ENCODE measurements at places on chromosomes 12 and 14. TPM values are rescaled to one million over a fixed set of nuclear protein-coding genes. Genes with fewer than 3 reads are reported as not detected.

TEAD4 gene
- 1.6 TPM for total RNA-seq

DNA sequence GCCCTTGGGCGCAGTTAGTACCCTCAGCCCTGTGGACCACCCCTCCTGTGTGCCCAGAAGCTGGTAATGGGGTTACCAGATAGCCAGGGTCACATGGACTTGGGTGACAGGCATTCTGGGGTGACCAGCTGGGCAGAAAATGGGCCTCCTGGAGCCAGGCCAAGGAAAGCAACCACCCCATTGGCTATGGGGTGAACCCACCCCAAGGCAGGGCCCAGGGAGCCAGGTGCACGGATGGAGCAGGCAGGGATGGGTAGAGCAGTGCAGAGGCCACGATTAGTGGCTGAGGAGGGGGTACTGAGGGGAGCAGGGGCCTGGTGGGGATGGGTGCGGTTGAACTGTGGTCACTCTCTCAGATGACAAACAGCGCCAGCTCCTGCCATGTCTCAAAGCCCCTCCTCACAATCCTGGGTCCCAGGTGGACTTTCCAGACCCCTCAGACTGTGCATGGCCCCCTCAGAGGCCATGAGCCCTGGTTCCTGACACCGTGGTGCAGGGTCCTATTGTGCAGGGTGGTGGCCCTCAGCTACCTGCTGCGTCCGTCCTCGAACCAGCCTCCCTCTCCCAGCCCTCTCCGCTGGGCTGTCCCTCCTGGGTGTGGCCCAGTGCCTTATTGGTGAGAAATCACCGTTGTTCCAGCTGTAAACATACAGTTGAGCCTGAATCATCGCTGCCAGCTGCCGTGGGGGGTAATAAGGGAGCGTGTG lies 23.4 kb upstream of the BEGAIN start:
- DNase-seq, result no peak

DNA sequence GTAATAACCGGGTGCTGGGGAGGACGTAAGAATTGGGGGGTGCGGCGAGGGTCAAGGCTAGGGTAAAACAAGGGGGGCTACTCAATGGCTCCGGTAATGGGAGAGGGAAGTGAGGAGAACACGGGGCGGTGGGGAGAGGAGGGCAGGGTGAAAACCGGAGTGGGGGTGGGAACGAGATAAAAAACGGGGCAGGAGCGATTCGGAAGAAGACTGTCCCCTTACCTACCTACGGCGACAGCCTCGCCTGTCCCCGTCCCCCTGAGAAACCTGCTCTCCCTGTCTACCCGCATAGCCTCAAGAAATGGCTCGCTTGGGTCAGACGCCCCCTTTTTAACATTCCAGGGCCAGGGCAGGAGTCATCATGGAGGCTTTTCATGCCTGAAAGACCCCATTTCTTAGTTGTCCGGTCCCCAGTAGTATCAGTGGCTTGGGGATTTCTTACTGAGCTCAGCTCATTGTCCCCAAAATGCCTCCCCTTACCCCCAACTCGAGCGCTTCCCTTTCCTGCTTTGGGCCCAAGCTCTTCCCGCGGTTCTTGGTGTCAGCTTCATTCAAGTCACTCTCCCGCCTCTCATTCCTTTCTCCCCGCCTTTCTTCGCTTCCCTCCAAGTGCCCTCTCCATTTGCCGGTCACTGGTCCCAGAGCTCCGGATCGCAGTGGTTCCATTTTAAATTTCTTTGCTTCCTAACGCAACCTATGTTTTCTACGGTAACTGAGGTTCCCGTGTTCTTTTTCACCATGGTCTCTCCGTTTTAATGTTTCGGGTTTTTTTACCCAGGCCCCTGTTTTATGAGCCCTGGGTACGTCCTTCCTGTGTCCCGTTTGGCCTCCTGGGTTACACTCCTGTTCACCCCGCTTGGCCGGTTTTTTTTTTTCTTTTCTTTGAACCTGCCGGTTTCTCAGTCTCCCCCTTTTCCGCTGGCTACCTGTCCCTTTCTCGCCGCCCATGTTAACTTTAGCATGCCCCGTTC lies 1.2 kb upstream of the WSB2 start:
- peak; percentile 43 for DNase-seq

DNA sequence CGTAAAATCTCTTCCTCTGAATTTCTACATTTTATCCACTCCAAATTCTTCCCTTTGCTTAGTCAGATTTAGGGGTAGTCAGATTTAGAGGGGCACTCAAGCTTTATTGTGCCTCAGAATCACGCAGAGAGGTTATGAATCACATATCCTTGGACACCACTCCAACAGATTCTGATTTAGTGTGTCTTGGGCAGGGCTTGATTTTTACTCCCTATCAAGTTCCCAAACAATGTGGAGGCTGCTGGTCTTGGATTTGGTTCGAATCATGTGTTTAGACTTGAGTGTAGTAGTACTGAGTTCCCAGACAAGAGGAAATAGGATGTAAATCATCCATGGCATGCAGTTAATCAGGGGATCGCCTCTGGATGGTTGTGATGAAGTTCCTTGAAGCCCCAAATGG lies 298.1 kb upstream of the CLEC14A start:
- no peak for DNase-seq

GRCh38 chr12:94832780-94833681 lies 170.5 kb downstream of the NDUFA12 start:
- DNase-seq, result no peak

SLC25A47 gene
- total RNA-seq, result not detected

DNA sequence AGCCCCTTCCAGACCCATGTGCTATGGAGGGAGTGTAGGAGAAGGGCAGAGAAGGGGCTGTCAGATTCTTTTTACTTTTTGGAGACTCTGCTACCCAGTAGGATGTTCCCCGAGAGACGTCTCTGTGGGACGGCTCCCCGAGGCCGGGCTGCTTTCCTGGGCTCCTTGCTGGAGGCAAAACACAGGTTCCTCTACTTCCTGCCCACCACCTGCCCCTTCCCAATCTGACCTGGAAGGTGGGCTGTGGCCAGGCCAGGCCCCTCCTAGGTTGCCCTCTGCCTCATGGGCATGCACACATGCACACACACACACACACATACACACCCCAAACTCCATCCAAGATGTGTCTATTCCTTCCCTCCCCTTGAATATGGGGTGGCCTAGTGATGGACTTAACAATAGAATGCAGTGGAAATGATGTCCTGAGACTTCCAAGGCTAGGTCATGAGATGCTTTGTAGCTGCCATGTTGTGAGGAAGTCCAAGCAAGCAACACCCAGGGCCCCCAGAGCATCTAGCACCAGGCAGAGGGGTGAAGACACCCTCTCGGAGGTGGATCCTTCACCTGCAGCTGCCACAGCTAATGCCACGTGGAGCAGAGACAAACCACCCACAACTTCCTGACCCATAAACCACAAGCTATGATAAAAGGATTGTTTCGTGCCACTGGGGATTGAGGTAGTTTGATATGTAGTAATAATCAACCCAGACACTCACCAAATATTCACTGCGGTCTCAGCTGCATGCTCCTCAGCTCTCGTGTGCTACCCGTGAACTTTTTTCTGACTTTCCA lies 1.6 kb upstream of the ASB2 start:
- peak; percentile 91 for DNase-seq

DNA sequence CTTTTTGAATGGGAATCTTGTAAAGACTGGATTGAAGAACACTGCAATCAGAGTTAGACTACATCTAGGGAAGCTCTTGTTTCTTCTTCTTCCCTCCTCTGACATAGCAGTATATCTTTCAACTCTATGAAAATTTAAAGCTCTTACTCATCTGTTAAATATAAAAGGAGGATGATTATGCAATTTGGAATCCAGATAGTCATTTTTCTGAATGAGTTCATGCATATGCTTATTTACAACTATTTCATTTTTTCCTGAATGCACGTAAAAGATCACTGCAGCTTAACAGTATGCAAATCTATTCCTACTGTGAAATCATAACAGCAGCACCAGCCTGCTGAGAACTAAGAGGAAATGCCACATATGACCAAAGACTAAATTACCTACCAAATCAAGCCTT lies 133.5 kb upstream of the TMCC3 start:
- no peak for DNase-seq

TAMALIN gene
- total RNA-seq, result 1.8 TPM

DNA sequence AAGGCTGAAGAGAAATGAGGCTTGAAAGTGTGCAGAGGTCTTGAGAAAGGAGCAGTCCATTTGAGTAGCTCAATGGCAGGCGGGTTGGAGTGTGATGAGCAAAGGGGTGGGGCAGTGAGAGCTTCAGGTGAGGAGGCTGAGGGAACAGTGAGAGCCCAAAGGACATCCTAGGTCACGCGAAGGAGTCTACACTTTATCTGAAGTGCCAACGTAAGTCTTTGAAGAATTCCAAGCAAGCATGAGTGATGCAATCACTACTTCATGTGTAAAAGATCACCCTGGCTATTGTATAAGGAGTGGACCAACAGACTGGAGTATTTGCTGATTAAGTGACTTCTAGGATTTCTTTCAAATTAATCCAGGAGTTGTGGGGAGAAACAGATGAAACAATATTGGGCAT lies 159.9 kb upstream of the HIF1A start:
- no peak for DNase-seq

HOXC10 gene
- total RNA-seq, result not detected

DNA sequence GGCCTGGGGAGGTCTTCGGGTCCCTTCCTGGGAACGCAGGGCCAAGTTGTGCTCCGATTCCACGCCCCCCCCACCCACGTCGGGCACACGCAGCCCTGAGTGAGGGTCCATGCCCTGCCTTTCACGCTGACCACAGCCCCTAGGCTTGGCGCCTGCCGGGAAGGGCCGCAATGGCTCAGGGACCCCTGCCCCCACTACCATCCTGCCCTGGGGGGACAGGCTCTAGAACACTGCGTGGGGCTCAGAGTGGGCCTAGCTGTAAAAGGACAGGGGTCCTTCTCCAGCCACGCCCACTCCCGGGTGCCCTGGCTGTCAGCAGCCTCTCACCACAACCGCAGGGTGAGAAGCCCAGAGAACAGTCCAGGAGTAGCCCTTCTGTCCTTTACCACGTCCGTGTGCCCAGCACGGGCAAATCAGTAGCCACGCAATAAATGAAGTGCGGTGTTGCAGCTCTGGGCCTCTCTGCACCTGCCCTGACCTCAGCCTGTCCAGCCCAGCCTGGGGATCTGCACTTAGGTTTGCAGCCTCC lies 9.4 kb upstream of the GPR68 start:
- peak; percentile 56 for DNase-seq

TMEM132C gene
- not detected for total RNA-seq

CLIP1 gene
- total RNA-seq, result 75.7 TPM

GRCh38 chr12:115398311-115398781 lies 714.4 kb upstream of the TBX3 start:
- no peak for DNase-seq

TEX52 gene
- 0.67 TPM for total RNA-seq

ADCY4 gene
- total RNA-seq, result 3.4 TPM

GRCh38 chr14:101350691-101351090 lies 210.6 kb upstream of the DIO3 start:
- DNase-seq, result peak; percentile 23

DNAI7 gene
- total RNA-seq, result not detected

- no peak for DNase-seq
Measured at GRCh38 chr12:118827047-118827446, 154.3 kb upstream of the SRRM4 start.

GRCh38 chr14:38960946-38961531 lies 142.0 kb downstream of the SEC23A start:
- no peak for DNase-seq

DNA sequence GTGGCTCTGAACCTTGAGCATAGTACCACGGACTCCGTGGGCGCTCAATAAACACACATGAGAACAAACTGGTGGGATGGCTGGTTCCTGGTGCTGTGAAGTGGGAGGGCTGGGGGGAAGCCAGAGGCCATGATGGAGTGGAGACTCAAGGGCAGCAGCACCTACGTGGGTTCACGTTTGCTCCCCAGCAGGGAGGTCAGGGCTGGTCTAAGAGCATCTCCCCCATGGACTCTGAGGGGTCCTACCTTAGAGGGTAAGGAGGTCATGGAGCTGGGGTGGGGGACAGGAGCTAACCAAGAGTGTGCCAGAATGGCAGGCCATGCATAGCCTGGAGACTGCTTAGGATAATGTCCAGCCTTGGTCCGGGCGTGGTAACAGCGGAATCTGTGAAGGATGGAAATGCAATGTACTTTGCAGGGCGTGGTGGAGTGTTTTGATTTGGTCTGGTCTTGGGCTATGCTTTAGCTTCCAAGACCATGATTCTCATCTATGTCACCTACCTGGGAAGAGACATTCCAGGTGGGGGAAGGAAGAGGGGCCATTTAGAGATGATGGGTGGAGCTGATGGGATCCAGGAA lies 103.0 kb downstream of the PRMT8 start:
- no peak for DNase-seq

GRCh38 chr12:122182887-122183587 lies at the start of gene LRRC43:
Gene LRRC43, plus strand, starts transcription at chr12:122183123. Its CDS starts 22 bp downstream, at chr12:122183145.
- peak; percentile 51 for DNase-seq

GRCh38 chr12:122949405-122949804 lies 16.9 kb downstream of the ABCB9 start:
- DNase-seq, result no peak

LRFN5 gene
- total RNA-seq, result not detected

DNA sequence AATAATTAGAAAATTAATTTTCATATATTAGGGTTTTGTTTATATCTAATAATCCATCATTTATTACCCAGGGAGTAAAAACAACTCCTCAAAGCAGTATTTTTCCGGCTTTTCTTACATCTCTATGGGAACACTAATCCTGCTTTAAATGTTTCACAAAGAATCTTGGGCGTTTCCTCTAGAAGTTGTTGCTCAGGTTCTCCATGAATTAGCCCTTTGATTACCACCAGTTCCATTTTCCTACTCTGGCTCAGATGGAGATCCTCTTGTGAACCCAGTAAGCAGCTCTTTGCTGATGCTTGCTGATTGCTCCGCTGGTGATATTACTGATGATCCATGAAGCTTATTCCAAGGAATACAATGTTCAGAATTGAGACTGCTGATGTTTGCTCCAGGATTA lies 78.5 kb upstream of the PKP2 start:
- no peak for DNase-seq

- DNase-seq, result no peak
Measured at GRCh38 chr14:61467296-61467695, 145.9 kb downstream of the PRKCH start.

DNA sequence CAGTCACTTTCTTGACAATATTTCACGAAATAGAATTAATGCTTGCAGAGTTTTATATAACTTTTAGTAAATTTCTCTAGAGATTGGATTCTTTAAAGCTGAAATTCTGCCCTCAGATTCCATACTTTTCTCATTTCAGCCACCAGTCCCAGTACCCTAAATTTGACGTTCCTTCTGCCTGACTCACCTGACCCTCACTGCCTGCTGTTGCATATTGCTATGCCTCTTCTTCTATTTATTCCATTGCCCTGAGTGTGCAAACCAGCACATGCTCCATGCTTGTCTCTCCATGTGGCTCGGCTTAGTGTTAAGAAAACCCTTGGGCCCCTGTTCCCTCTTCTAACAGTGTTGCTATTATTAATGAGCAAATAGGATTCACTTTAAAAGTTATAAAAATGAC lies 533.3 kb downstream of the LRFN5 start:
- DNase-seq, result no peak

KERA gene
- total RNA-seq, result not detected

DNAH10 gene
- total RNA-seq, result 0.76 TPM

- no peak for DNase-seq
Measured at GRCh38 chr14:67392800-67393199, 19.2 kb downstream of the PLEK2 start.

- DNase-seq, result no peak
Measured at GRCh38 chr12:56721216-56721615, 3.9 kb downstream of the NACA start.

Data from activated CD8-positive, alpha-beta memory T cell treated with anti-CD3 and anti-CD28 coated beads, Interleukin-2, amount 10 ng/mL, durations not matched to agents 7 days and 5 days (primary cell).